Activated CD4-positive, alpha-beta T cell treated with anti-CD3 and anti-CD28 coated beads, Interleukin-10, Interleukin-2, amounts not matched to agents 100 ng/mL and 50 ng/mL, durations not matched to agents 16 hours and 8 hours (primary cell): ENCODE measurements at places on chromosomes 13 and 19.

DNA sequence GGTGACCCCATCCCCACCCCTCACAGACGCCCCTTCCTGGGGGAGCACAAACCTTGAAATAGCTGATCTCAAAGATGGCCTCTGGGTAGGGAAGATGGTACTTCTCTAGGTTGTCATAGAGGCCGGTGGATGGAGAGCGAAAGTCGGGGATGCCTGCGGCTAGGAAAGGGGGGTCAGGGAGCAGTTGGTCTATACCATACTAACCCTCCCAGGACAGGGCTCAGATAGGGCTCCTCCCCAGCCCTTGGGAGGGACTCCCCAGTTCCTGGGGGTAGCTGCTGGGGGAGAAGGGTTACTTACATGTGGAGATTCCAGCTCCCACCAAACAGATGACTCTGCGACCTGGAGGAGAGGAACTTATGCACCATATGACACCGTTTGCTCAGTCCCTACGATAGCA, 9.6 kb downstream of the SIRT2 start:
- no peak for DNase-seq

- no peak for DNase-seq
Measured at GRCh38 chr13:46008631-46009030, 43.9 kb downstream of the ZC3H13 start.

DNA sequence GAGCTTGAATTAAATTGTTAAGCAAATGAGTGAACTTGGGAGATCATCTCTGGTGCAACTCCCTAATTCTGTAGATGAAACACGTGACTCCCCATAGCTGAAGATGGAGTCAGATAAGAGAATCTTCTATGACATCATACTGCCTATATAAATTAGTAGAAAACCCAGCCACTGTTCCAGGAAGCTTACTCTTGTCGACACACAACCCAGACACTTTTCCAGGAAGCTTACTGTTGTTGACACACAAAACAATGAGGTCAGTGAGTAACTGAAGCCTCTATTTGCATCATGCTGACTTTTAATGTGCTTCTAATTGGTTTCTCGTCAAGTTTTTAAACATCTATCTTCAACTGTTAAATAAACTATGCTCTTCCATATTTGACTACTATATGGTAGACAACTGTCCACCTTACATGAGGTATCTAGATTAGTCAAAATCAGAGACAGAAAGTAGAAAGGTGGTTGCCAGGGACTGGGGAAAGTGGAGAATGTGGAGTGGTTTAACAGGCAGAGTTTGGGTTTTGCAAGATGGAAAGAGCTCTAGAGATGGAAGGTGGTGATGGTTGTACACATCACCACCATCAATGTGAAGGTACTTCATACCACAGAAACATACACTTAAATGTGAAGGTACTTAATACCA, 168.2 kb downstream of the FGF14 start:
- peak; percentile 43 for DNase-seq

- DNase-seq, result peak; percentile 95
Measured at GRCh38 chr13:46181840-46182490, at the start of gene LCP1. LCP1 (minus strand) TSS chr13:46182177; CDS start chr13:46159662, 22,515 bp downstream.

GRCh38 chr19:35757231-35757748, 461 bp upstream of the HSPB6 start:
- DNase-seq, result peak; percentile 41

GRCh38 chr13:97202761-97203160, 19.4 kb upstream of the MBNL2 start:
- DNase-seq, result no peak

DNA sequence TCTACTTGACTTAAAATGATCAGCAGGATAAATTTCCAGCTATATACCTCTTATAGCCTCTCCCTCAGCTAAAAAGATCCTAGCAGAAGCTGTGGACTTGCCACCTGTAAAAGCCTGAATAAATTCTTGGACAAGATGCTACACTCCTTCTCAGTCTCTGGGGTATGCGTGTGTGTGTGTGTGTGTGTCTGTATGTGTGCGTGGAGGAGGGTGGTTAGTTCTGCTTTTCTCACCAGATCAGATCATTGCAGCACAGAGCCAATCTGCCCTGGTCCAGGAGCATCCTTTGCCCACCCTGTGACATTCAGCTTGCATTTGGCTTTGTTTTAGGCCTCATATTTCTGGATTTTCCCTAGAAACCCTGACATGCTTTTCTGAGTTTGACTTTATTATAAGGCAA, 438.3 kb downstream of the RFC3 start:
- DNase-seq, result no peak

- peak; percentile 83 for DNase-seq
Measured at GRCh38 chr19:12666265-12667048, at the start of the genes MAN2B1 and WDR83. MAN2B1 (minus strand) TSS chr19:12666742; CDS start chr19:12666701, 41 bp downstream. WDR83 (plus strand) TSS chr19:12666807; CDS start chr19:12669791, 2,984 bp downstream.

- no peak for DNase-seq
Measured at GRCh38 chr13:80276371-80277289, 64.3 kb downstream of the SPRY2 start.

DNA sequence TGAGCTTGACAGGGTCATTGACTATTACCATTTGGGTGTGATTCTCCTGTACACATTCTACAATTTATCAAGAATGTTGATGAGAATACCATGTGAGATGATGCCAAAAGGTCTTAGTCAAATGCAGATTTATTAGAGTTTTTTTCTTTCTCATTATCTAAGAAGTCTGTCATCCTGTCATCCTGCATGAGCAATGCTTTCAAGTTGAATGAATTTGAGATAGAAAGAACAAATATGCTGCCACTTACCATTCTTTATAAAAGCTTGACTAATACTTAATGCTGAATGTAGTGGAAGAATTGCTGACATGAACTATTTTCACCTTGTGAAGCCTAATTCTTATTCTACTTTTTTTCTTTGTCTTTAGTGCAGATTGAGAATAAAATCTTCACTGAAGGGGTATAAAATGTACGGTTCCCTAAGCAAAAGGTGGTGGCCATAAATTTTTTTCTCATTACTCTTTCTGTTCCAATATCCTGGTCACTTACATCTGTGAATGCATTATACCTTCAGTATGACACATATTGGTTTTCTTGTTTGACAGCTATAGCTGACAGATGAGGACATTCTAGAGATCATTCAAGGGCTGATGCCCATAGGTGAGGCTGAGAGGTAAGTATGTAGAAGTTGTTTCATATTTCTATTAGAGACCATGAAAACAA, 1434.7 kb downstream of the SLITRK1 start:
- no peak for DNase-seq

DNA sequence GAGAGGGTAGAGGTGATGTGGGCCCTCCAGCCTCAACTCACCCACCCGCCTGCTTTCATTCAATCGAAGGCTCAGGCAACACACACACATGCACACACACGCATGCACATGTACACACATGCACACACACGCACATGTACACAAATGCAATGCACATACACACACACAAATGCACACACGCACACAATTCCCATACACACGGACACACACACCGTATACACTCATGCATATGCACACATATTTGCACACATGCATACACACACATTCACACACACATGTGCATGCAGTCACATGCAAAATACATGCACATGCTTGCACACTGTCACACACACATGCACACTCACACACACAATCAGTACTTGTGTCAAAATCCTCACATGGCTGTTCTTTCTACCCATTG, 55.9 kb upstream of the SPACA7 start:
- no peak for DNase-seq

GRCh38 chr13:92122186-92122853, 723.9 kb downstream of the GPC5 start:
- DNase-seq, result no peak

- no peak for DNase-seq
Measured at GRCh38 chr19:33345163-33345562, 28.3 kb upstream of the CEBPG start.

- no peak for DNase-seq
Measured at GRCh38 chr13:43390619-43391018, 367.2 kb downstream of the DNAJC15 start.

DNA sequence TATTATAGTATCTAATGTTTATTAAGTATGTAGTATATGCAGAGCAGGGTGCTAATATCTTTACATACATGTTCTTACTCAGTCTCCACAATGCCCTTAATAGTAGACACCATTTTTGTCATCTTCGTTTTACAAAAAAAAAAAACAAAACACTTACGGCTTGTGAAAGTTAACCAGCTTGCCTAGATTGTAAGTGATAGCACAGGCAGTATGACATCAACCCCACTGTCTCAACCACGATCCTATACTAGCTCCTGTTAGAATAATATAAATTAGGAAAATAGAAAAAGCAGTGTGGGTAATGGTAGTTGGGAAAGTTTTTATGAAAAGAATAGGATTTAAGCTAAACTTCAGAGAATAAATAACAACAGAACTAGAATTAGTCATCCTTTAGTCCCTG, 34.3 kb downstream of the MICU2 start:
- no peak for DNase-seq

GRCh38 chr13:73767747-73768315, 366.4 kb downstream of the KLF12 start:
- DNase-seq, result peak; percentile 7

DNA sequence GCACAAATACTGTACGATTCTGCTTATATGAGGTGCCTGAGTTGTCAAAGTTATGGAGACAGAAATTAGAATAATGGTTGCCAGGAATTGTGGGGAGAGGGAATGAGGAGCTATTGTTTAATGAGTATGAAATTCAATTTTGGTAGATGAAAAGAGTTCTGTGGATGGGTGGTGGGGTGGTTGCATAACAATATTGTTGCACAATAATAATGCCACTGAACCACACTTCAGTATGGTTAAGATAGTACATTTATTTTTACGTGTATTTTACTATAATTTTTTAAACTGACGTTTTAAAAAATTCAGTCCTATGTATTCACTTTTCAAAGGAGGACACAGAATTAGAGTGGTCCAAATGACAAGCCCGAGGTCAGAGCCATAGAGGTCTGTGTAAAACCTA, 1.8 kb upstream of the OXGR1 start:
- DNase-seq, result no peak

GRCh38 chr19:16897029-16897855, 8.4 kb downstream of the F2RL3 start:
- peak; percentile 78 for DNase-seq

DNA sequence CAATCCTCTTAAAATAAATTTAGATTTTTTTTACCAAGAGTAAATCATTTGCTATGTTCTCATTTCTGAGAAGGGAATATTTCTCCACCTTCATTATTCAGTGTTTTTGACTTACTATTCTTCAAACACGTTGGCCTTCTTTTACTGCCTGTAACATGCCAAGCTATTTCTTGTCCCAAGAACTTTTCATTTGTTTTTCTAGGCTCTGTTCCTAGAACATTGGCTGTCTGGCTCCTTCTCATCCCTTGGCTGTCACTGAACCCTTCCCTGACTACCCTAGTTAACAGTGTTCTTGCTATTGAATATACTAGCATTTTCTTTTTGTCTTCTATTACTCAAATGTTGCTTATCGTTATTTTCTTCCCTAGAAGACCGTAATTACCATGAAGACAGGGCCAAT, 248.1 kb downstream of the ITGBL1 start:
- DNase-seq, result no peak

DNA sequence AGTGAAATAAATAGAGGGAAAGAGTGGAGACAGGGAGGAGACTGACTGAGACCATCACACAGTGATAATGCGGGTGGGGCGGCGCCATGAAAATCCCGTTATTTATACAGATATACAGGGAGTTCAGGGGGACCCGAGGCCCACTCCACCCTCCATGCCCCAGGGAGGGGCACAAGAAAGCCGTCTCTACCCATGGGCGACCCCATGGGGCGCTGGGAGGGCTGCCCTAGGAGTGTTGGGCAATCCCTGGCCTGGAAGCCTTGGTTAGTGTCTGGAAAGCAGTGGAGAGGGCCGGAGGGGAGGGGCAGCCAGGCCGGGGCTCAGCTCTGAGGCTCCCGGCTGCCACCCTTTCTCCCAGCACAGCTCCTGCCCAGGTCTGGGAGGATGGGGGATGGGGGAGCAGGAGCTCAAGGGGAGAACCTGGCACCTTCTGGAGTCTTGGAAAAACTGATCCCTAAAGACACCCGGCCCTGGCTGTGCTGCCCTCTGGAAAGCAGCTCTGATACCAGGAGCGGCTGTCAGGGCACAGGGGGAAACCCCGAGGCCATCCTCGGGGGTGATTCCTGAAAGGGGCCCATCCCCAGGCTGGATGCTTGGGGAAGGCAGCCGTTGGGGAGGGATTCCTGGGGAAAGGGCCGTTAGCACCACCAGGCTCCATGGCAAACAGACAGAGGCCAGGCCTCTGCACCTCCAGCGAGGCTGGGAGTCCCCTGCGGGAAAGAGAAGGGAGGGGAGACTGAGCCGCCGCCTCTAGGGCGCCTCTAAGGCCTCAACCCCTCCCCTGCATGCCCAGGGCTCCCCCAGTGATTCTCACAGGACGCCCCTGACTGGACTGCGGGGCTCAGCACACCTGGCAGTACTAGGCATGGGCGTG, 3.0 kb upstream of the PRKD2 start:
- no peak for DNase-seq

GRCh38 chr13:45402641-45403040, 15.5 kb downstream of the SLC25A30 start:
- no peak for DNase-seq

GRCh38 chr13:49454388-49455006, 10.4 kb downstream of the SETDB2 start:
- DNase-seq, result peak; percentile 72

GRCh38 chr13:87999788-88000187, 328.6 kb downstream of the SLITRK5 start:
- DNase-seq, result no peak

- no peak for DNase-seq
Measured at GRCh38 chr13:93903909-93904308, 575.6 kb downstream of the DCT start.

DNA sequence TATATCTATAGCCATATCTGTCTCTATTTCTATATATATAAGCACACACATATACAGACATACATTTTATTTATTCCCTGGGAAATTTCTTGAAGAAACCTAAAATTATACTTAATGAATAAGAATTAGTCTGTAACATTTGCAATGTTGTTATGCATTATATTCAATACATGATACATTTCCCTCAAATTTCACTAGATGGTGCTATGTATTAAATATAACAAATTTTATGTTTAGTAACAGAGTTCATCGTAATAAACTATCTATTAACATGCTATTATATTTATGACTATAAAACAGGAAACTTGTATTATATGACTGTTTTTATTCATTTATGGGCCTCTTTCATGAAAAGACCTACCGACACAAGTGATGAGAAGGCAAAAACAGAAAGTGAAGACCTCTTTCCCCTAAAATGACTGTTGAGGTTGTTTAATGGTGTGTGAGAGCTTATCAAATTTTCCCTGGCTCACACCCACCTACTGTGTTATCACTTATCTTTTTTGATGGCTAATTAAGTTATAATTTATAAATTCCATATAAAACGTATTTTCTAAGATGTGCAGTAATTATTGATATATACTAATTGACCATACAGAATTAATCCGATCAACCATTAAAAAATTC, 881.9 kb downstream of the SLITRK6 start:
- no peak for DNase-seq
